ENCODE measurements at places on chromosomes 4 and X.

DNA sequence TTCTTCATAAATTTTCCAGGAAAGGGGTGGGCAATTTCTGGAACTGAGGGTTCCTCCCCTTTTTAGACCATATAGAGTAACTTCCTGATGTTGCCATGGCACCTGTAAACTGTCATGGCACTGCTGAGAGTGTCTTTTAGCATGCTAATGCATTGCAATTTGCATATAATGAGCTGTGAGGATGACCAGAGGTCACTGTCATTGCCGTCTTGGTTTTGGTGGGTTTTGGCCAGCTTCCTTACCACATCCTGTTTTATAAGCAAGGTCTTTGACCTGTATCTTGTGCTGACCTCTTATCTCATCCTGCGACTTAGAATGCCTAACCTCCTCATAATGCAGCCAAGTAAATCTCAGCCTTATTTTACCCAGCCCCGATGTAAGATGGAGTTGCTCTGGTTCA lies 577.8 kb downstream of the NLGN4X start:
- no peak for DNase-seq

DNA sequence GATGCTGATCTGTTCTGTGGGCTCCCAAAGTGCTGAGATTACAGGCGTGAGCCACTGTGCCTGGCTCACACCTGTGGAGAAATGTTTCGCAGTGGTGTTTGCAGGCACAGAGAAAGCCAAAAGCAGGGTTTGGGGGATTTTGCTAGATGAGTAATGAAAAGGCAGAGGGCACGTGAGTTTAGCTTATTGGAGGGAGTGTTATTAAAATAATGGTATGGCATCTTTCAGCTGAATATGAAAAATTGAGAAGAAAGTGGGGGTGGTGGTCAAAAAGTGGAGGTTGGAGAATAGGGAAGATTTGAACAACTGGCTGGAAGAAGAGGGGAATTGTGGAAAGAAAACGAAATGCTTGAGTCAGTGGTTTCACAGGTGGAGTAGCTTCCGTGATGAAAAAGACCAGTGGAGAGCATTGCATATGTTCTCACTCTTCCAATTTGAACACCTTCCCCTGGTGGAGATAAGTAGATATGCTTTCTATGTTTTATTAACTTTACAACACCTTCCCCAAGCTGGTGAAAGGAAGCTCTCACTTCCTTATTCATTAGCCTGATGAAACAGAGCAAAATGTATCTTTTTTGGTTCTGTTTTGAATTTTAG lies 1.1 kb upstream of the CHST7 start:
- no peak for DNase-seq

DNA sequence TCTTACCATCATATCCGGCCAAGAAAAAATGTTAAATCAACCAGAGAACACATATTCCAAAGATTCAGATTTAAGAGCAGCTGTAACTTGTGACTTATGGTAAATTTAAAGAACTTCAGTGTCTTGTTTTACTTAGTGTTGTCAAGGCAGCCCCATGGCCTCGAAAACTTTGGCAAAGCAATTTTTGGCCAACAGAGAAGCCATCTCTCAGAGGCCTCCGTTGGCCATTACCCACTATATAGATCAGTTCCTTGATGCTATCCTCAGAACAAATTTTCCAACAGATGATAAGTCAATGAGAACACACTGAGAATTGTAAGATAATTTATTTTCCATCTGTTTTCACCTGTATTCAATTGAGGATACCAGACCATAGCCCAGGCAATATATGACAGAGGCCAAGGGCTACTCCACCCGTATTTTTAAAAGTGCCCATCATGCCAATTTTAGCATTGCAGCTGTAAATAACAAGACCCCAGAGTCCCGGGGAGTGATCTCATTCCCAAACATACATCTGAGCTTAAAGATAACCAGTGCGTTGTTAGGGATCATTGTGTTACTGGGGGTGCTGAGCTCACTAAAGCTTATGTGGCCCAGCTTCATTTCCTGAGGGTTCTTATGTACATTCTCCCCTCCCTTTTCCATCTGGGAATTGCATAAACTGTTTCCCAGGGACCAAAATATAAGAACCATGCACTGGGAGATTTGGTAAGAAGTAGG lies 50.0 kb upstream of the PDHA1 start:
- no peak for DNase-seq

DNA sequence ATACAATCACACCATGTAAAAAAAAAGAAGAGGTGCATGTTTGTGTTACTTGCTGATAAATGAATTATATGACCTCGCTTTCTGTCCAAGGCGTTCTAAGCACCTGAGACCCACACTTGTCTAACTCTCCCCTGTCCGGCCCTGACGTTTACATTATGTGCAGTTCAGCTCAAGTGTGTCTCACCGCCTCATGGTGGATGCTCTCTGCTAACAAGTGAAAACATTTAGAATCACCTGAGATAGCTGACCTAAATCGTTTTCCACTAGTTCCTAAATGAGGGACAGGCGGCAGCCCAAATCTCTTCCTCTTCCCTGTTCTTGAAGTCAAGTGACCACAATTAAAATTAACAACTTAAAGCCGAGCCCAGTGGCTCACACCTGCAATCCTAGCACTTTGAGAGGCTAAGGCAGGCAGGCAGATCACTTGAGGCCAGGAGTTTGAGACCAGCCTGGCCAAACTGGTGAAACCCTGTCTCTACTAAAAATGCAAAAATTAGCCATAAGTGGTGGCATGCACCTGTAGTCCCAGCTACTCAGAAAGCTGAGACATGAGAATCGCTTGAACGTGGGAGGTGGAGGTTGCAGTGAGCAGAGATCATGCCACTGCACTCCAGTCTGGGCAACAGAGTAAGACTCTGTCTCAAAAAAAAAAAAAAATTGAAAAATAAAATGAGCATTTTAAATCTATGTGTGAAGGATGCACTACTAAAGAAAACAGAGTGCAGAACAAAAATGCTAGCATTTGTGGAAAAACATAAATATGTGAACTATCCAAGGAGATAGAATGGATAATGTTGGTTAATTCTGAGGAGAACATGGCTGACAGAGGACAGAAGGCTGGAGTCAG lies 3.9 kb upstream of the TIFA start:
- DNase-seq, result no peak

DNA sequence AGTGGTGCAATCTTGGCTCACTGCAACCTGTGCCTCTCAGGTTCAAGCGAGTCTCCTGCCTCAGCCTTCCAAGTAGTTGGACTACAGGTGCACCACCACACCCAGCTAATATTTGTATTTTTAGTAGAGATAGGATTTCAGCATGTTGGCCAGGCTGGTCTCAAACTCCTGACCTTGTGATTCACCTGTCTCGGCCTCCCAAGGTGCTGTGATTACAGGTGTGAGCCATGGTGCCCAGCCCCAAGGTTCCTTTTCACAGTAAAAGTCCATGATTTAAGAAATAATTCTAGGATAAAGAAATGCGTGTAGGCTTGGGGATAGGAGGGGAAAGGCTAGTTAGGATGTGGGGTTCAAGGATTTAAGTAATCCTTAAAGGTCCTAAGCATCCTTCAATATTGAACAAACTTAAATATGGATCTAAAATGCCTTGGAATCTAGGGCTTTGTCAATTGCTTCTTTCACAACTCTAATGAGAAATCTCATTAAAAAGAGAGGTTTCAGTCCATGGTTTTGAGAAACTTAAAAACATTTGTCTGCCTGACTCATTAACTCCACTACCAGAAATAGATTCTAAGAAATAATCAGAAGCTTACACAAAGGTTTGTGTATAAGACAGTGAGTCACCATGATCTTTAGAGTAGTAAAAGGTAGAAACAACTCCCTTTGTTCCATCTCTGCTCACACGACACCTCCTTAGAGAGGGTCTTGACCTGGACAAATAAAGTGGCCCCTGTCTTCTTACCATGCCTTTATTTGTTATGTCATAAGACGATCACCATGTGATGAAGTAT lies 203.2 kb downstream of the PTTG2 start:
- no peak for DNase-seq

DNA sequence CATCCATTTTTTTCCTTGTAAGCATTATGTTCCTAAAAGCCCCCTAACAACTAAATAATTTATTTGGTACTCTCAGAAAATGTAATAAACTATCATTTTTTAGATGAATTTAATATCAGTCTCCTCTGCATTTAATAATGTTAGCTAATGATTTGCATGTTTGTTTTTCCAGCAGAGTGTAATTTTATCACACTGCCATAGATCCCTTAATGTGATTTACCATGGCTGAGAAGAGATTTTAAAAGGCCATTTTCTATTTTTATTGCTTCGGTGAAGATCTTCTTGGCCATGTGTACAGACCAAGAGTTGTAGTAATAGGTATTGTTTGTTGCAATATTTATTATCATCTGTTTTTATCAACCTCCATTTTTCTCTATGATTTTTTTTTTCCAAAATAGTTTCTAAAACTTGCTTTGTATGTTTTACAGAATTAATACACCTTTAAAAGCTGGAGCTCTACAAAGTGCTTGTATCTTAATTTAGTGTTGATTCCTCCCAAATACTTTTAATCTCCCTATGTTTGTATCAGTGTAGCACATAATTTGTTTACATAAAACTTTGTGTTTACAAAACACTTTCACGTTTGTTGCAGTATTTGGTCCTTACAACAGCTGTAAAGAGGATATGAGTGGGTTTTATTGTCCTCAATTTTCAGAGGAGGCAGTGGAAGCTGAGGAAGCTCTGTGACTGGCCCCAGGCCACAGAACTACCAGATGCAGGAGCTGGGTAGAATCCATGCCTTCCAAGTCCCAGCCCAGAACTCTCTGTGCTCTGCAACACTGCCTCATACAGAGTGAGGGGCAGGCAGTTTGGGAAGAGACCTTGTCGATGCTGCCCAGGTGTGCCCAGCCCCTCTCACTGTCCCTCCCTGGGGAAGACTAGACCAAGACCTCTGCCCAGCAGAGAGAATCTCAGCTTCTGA lies 58.1 kb downstream of the FAM114A1 start:
- DNase-seq, result peak; percentile 6

DNA sequence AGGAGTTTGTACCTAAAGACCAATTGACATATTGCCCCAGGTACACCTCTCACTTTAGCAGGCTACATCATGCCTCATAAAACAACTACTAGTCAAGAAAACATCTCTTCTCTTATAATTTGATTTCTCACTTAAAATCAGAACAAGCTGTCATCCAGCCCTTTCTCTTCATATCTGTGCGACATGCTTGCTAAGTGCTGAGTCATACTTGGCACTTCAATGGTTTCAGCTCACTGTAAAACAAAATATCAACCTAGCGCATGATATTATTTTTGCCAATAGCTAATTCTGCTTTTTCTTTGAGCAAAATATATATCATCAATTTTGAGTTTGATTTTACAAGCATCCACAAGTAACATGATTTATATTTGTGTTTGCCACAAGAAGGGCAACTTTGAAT lies 27.9 kb upstream of the FUNDC1 start:
- DNase-seq, result no peak

- no peak for DNase-seq
Measured at GRCh38 chr4:176261481-176261880, 7.5 kb downstream of the ASB5 start.

- DNase-seq, result no peak
Measured at GRCh38 chr4:88098993-88099752, 59.3 kb downstream of the ABCG2 start.

DNA sequence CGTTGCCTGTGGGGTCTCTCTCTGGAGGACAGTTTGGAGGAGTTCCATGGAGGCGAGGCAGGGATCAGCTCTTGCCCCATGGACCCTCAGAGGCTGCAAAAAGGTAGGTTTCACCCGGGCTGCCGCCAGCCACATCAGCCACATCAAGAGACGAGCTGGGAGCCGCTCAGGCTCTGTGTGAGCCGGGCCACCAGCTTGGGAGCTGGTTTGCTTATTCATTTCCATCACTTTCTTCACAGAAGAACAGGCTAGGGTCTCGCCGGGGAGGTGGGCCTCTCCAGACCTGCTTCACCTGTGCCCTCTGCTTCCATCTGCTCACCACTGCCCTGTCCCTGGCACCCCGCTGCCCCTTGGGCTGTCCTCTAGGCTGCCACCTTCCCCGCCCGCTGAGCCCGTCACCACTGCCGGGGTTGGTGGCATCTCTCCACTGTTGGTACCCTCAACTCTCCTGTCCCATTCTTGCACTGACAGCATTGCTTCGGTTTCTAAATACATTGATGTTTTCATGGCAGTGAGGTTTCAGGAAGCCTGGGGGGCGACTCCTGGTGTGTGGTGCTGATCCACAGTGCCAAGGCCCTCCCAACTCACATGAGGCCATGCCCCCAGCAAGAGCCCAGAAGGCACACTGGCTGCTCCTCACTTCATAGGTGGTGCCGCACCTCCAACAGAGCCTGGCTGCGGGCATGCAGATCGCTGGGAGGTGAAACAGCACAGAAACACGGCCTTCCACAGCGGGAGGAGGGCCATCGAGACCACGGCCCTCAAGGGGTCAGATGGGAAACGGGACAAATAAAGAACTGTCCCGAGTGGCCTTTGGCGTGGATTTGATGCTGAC lies 4.5 kb upstream of the TREX2 start:
- no peak for DNase-seq

GRCh38 chr4:123986268-123986798 lies 589.7 kb downstream of the SPRY1 start:
- no peak for DNase-seq

DNA sequence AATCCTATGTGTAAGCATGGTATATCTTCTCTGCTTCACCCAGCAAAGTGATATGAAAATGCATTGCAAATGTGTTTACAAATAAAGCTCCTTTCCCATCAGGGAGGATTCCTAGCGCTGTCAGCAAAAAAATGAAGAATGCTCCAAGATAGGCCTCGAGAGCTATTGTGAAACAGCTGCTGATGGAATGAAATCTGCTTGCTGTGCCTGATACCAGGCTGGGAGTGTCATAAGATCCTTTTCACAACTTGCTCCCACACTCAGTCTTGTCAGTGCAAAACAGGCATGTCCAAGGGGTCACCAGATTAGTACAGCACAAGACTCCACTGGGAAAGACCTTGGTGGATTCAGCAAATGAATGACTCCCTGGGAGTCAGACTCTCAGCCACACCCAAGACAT lies 34.1 kb downstream of the HNRNPH2 start:
- no peak for DNase-seq

- DNase-seq, result no peak
Measured at GRCh38 chr4:7750972-7751371, 188.7 kb downstream of the AFAP1 start.

GRCh38 chrX:12685541-12685940 lies 105.7 kb upstream of the PRPS2 start:
- DNase-seq, result no peak

DNA sequence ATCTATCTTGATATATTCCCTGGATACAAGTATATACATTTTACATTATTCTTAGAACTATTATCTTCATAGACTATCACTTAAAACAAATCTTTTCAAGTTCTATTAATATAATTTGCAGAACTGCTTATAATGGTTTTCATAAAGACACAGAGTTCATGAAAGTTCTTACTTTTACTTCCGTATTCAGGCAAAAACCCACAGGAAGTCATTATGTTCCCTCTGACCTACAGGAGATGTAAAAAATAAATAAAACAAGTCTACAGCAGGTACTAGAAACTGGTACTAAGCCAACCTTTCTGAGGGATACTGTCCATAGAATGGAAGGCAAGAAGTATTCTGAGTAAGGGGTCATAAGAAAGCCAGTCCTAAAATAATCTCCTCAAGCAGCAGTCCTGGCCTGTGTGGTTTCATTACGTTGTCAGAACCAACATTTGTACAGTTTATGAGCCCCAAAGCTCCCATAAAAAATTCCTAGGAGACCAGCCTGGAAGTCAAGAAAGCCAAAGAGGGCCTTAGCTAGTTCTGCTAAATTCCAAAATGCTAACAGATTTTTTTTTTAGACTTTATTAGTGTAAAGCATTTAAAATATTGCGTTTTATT lies 68.6 kb downstream of the CAMK2D start:
- no peak for DNase-seq

Data from NCI-H526 treated with DMSO at 0.1 percent for 48 hours (cell line).